ENCODE measurements at places on chromosomes 3 and 15.

DNA sequence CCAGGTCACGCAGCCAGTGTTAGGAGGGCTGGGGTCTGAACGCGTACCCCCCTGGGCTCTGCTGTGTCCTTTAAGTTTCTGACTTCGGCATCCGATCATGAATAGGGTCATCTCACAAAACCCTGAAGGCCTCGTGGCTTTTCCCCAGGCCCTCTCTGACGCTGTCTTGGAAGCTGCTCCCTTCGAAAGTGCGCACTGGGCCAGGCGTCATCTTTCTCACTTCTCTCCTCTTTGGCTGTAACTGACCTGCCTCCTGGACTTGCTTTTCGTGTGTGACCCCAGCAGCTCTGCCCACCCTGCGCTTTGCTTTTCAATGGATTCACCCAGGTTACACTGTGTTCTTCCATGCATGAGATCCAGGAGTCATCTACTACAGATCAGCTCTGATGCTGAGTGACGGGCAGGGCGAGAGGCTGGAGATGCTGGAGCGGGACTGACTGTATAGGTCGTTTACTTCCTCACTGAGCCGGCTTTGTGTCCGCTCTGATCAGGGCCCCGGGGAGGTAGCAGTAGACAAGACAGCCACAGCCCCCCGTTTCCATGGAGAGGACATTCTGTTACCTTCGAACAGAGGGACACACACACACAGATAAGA is 45.0 kb upstream of the PCSK6 start:
- no peak for DNase-seq

DNA sequence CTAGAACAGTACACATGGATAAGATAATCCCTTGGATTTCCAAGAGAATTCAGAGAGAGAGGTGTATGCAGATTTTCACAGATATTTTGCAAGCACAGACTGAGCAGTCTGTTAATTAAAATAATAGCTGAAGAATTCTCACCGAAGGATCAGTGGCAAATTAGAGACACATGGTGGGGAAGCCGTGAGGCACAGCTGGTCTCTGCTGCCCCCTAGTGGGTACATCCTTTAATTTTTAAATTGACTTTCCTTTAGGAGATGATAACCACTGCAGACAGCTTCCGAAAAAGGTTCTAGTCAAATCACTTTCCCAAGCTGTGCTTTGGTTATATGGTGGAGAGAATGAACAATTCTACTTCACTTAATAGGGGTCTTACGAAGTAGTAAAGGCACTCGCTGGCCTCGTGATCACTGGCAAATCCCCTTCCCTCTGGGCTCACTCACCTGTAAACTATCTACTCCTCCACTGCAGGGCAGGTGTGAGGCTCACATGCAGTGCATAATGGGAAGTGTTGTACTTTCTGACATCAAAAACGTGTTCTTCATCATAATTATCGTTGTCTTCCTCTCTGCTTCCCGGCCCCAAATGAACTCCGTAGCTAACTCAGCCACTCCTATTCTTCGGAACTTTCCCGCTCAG is 19.5 kb downstream of the MESD start:
- DNase-seq, result peak; percentile 45

- DNase-seq, result no peak
Measured at GRCh38 chr3:57127891-57128518, 37.1 kb downstream of the IL17RD start.

- no peak for DNase-seq
Measured at GRCh38 chr3:120177707-120178306, 83.6 kb upstream of the GSK3B start.

DNA sequence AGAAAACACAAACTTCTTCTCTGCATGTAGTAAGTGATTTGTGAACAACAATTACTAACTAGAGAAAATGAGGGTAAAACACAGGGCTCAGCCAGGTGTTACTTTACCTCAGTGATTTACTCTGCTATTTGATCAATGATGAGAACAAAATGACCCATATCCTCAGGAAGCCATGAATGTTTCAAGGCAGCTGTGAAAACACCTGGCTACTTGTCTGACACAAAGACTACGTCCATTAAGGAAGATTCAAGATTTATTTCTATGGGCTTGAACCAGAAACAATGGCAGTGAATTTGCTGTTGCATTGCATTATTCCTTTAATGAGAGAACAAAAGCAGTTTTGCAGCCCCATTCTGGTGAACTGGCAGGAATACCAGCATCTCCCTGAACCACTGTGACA is 374.6 kb upstream of the ARL6 start:
- no peak for DNase-seq

GRCh38 chr15:27826411-27826810 is 272.7 kb downstream of the OCA2 start:
- DNase-seq, result no peak

GRCh38 chr3:11434563-11435096 is 162.4 kb downstream of the ATG7 start:
- no peak for DNase-seq

DNA sequence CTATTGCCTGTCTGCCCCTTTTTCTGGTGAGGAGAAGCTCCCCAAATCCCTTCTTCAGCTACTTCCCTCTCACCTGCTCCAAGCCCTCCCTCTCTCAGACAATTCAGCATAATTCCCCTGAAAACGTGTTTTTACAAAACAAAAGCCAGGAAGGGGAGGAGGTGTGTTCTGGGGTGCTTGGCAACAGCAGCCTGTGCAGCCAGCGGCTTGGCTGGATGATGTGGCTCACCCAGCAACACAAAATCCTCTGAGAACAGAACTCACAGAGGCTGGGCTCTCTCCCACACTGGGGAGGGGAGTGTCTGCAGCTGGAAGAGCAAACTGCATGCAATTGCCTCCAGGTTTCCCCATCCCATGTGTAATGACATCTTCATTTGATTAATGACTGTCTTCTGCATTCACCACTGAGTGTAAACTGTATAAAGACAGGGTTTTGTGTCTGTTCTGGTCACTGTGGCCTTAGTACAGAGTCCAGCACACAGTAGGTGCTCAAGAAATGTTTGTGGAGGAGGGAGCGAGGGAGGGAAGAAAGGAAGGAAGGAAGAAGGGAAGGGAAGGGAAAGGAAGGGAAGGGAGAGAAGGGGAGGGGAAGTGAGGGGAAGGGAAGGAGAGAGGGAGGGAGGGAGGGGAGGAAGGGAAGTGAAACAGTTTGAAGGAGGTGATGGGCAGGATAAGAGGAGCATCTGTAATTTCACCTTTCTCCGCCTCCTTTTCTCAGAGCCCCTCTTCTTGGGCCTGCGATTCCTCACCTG is 70.1 kb upstream of the GLCE start:
- no peak for DNase-seq

DNA sequence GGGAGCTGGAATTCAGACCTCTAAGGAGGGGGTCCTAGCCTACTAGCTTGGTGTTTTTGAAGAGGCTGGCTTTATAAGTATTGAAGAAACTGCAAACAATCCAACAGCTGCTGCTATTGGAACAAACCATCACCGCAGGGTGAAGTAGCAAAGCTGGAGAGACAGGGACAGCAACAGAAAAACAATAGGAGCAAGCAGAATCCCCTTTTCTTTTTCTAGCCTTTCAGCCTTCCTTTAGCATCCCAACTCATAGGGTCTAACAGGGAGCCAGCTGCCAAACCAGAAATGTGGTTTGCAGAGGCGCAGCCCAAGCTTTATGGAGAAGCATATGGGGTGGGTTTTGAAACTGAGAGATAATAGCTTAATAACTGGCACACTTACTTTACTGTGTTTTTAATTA is 106.2 kb upstream of the CHMP2B start:
- no peak for DNase-seq

- DNase-seq, result no peak
Measured at GRCh38 chr3:36918050-36918449, 26.8 kb downstream of the TRANK1 start.

- no peak for DNase-seq
Measured at GRCh38 chr3:160792540-160792939, 36.5 kb downstream of the PPM1L start.

GRCh38 chr3:30292192-30292893 is 314.1 kb upstream of the TGFBR2 start:
- DNase-seq, result peak; percentile 64

DNA sequence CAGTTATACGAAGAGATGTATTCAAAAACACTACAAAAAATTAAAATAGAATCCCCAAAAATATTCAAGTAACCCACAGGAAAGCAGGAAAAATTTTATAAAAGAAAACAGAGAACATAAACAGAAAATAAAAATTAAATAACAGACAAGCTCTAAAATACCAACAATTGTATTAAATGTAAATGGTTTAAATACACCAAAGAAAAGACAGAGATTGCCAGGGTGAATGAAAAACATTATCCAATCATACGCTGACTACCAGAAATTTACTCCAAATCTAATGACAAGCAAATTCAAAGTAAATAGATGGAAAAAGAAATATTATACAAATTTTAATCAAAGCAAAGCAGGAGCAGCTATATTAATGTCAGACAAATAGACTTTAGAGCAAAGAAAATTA is 103.6 kb downstream of the BOC start:
- DNase-seq, result no peak

- DNase-seq, result peak; percentile 18
Measured at GRCh38 chr3:56323986-56324420, 144.3 kb downstream of the ERC2 start.

- no peak for DNase-seq
Measured at GRCh38 chr3:7710284-7710683, 791.3 kb upstream of the LMCD1 start.

- DNase-seq, result no peak
Measured at GRCh38 chr15:87538327-87538834, 718.2 kb downstream of the NTRK3 start.

GRCh38 chr3:99175276-99175812 is 273.8 kb upstream of the DCBLD2 start:
- DNase-seq, result no peak

DNA sequence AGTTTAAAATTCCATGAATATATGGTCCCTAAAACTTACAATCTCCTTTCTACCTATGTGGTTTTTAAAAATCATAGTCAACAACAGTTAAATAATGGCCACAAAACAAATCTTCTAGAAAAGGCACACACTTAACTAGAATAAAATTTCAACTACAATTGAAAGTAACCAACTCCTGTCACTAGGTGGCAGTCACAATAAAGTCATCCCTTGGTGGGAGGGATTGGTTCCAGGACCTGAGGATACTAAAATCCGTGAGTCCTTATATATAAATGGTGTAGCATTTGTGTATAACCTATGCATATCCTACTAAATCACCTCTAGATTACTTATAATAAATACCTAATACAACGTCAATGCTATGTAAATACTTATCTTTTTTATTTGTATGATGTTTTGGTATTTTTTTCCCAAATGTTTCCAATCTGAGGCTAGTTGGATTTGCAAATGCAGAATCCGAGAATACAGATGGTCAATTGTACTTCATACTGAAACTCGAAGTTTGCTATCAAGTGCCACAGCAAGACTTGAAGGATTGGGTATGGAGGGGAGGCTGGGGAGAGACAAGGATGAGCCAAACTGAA is 172.6 kb downstream of the FMN1 start:
- DNase-seq, result peak; percentile 31

GRCh38 chr15:49196856-49197255 is 26.8 kb downstream of the GALK2 start:
- DNase-seq, result no peak

DNA sequence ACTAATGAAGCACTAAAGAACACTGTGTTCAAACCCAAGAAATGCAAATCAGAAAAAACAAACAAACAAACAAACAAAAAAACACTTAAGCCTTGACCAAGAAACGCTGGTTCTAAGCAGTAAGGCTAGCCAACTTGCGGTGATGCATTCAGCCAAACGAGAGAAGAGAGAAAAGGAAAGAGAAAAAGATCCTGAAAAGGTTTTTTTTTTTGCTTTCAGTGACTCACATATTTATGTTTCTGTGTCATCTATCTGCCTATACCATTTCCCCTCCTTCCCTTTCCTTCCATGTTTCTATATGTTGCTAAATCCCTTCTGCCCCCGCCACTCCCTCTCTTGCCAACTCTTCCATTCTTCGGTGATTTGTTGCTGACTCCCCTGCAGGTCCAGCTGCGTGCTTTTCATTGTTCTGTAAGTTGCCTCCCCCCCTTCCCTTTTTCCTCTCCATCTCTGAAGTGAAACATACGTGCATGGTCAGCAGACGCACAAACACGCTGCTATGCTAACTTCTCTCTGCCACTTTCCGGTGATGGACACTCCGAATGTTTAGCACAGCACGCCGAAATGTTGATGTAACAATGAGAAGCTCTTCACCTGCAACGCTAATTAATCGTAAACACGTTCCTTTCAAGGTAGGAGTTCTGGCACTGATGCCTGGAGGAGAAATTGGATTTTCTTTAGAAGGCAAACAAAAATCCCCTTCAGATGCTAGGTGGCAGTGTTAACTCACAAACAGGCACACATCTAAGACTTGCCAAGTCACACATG is 154.4 kb downstream of the TUSC7 start:
- DNase-seq, result no peak

- no peak for DNase-seq
Measured at GRCh38 chr3:77815467-77815866, 775.6 kb downstream of the ROBO2 start.

DNA sequence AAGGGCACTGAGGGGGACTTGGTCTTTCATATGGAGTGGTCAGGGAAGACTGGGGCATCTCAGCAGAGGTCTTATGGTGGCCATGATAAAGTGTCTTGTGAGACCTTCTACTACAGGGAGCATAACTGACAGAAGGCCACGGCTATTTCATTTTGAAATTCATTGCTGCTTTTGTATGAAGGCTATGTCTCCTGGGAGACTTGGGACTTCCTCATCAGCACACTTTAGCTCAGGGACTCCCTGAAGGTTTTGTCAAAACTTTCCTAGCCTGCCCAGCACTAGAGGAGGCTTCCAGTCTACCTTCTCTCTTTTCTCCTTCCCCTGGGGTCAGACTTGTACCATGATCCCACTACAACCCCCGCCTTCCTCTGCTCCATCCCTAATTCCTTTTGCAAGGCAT is 77.2 kb upstream of the RASGRF1 start:
- no peak for DNase-seq

GRCh38 chr15:40366457-40367370 is 8.7 kb downstream of the DISP2 start:
- DNase-seq, result no peak

- no peak for DNase-seq
Measured at GRCh38 chr3:49454898-49455681, 15.0 kb upstream of the DAG1 start.

GRCh38 chr15:51750792-51751696 is at the start of gene TMOD2:
TMOD2 (plus strand) TSS chr15:51751597; CDS start chr15:51766442, 14,845 bp downstream.
- DNase-seq, result no peak

DNA sequence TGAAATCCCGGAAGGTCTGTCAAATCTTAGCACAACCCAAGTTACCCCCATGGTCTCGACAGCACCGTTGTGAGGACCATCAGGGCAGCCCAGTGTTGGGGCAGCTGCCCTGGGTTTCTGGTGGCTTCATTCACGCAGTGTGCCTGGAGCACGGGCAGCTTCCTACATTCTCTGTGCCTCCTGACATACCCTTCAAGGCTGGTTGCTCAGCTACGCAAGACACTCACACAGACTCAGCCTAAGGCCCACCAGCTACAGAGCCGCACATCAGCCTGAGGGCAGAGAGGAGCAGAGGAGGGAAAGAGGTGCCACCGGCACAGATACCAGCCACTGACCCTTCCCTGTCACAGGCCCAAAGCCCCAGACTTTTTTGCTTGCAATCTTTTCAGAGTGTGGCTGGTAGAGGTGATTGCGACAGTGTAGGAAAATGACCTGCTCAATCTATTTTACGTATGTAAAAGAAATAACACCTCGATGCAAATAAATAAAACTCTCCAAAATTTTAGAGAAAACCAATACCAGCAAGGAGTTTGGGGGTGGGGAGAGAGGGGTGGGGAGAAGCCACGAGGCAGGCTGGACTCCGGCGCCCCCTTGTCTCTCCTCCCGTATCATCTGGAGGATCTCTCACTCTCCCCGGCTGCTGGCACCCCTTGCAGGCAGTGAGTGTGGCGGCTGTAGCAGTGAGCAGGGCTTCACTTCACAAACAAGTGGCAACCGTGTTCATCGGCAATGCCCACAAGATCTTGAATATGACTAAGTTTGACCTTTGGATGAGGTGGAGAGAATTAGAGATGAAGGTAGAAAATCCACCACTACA is 12.7 kb downstream of the CSPG5 start:
- DNase-seq, result no peak
